ENCODE measurements at places on chromosomes 11 and 22.
A peak's percentile ranks its signal among the peaks of the same experiment; 100 is the strongest.

- no peak overlapping the region for H3K4me3 ChIP-seq
- H3K27me3 ChIP-seq: peaks cover 34% of the 10 kb centered on the region
- no peak overlapping the region for H3K27ac ChIP-seq
- no peak for DNase-seq
- H3K36me3 ChIP-seq: no peaks in the 10 kb centered on the region
Observed at GRCh38 chr11:35615921-35616900, 2.0 kb upstream of the FJX1 start.

DNA sequence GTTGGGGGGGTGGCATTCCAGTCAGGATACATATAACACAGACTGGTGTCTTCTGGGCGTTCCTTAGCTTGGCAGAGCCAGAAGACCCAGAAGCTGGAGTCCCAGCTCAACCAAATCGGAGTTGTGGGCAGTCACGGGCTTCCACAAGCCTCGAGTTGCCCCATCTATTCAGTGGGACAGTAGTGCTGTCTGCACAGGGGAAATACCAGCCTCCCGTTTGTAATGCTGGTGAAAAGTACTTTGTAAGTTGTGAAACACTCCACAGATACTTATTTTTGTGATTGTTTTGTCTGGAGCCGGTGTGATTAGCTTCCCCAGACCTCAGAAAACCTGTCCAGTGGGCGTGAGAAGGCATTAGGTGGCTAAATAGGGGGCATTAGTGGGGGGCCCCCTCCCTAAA is 13.6 kb downstream of the DGKZ start:
- H3K27ac ChIP-seq: peak overlapping the region; percentile 90
- DNase-seq: no peak
- peak overlapping the region; percentile 84 for H3K4me3 ChIP-seq
- H3K4me1 ChIP-seq: peaks cover 34% of the 10 kb centered on the region
- no peaks in the 10 kb centered on the region for H3K27me3 ChIP-seq

DNA sequence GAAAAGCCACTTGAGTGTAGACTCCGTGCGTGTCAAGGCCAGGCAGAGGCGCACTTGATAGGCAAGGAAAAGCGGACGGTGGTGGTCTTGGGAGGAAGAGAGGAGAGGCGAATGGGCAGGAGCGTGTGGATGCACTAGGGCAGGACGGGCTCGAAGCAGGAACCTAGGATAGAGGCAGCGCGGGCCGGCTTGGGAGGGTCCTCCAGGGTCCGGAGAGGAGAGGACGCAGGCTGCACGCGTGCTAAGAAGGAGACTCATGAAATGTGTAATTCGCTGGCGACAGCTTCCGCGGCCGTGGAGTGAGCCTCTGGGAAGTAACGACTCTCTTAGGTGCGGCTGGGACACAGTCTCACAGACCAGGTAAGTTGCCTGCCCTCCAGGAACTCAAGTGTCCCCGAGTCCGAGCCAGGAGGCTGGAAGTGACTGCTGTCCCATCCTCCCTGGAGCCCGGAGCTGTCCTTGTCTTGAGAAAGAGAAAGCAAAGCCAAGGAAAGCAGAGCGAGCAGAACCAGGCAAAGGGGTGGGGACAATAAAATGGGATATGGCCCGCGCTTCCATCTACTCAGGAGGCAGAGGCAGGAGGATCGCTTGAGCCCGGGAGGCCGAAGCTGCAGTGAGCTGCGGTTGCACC is 874 bp upstream of the IL17RA start:
- DNase-seq: no peak
- H3K4me3 ChIP-seq: peak overlapping the region; percentile 95
- no peaks in the 10 kb centered on the region for H3K27me3 ChIP-seq
- peaks cover 25% of the 10 kb centered on the region for H3K4me1 ChIP-seq

DNA sequence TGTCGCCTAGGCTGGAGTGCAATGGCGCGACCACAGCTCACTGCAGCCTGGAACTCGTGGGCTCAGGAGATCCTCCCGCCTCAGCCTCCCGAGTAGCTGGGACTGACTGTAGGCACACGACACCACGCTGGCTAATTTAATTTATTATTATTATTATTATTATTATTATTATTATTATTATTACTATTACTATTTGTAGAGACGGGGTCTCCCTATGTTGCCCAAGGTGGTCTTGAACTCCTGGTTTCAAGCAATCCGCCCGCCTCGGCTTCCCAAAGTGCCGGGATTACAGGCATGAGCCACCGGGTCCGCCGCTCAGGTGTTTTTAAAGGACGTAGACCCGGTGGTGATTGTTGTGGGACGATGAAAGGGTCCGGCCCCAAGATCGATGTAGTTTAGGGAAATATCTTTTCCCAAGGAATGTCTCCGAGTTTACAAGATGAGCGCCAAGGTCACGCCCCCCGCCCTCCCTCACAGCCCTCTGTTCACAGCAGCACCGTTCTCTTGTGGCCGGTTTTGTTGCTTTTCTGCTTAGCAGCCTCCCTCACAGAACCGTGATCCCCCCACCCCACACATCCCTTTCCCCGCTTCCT is 728 bp upstream of the POGLUT3 start:
- H3K27ac ChIP-seq: peak overlapping the region; percentile 82
- peaks cover 30% of the 10 kb centered on the region for H3K4me1 ChIP-seq
- DNase-seq: no peak
- peaks cover 4% of the 10 kb centered on the region for H3K36me3 ChIP-seq

DNA sequence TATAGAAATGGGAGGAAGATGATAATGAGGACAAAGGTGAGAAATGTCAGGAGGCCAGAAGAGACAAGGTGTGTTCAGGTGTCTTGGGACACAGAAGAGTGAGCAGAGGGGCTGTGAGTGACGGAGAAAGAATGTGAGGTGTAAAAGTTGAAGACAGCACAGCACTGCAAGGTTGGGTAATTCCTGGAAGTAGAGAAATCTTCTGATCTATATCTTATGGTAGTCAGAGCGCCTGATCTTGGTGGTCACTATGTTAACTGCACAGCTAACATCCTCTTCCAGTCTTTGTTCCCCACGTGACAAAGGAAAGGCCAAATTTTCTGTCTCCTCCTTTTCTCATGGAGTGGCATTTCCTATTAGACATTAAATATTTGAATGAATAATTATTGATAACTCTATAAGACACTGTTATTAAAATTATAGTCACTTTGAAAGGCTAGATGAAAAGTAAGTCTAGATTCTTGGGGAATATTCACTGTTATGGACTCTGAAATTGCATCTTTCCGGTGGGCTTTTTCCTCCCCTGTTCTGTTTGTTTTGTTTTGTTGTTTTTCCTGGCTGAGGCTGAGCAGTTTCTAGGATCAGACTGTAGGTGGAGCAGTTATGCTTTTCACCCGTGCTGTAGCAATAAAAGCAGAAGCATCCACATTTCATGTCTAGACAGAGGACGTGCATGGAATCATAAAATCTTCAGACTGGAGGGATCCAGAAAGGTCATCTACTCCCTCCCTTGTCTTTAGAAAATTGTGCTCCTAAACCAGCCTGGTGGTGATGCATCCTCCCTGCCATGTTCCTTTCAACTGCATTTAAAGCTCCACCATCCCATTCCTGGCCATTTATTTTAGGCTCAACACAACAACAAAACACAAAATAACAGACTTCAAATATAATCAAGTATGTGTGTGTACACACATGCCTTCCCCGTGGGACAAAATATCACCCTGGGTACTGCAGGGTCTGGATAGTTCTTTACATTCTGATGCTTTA is 26.6 kb downstream of the SC5D start:
- no peaks in the 10 kb centered on the region for H3K36me3 ChIP-seq
- H3K4me3 ChIP-seq: no peak overlapping the region

- no peak overlapping the region for H3K27ac ChIP-seq
- H3K4me1 ChIP-seq: no peaks in the 10 kb centered on the region
- peaks cover 13% of the 10 kb centered on the region for H3K36me3 ChIP-seq
- DNase-seq: no peak
Observed at GRCh38 chr11:72348250-72348649, 86.1 kb downstream of the CLPB start.

GRCh38 chr11:61442616-61443015 is 12.7 kb downstream of the SDHAF2 start:
- DNase-seq: no peak
- H3K27me3 ChIP-seq: no peaks in the 10 kb centered on the region
- H3K36me3 ChIP-seq: peaks cover 31% of the 10 kb centered on the region
- no peak overlapping the region for H3K4me3 ChIP-seq
- H3K4me1 ChIP-seq: peaks cover 8% of the 10 kb centered on the region

Data from naive thymus-derived CD8-positive, alpha-beta T cell (primary cell).